SHP77 (cell line): ENCODE measurements at places on chromosomes 1 and 21.

DNA sequence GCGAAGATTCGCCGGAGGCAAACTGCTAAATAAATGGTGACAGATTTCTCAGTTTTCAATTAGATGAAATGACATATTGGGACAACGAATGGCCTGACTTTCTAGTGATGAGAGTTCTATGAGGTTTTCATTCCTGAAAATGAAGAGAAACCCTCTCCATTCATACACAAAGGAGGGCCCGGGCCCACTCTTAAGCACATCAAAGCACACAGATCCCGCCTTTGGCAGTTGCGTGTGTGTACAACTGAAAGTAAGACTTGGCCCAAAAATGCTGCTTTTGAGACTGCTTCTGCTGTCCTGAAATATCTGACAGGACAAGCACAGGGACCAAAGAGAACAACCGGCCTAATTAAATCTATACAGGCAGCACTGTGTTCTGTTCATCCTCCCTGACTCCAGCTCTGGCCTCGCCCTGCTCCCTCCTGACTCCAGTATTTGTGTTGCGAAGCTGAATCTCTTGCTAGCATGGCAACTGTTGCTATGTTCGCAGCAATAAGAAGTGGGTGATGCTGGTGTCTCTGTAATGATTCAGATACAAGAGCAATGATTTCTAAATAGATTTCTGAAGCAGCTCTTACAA lies 7.4 kb downstream of the LRRC53 start:
- peak; percentile 68 for DNase-seq

DNA sequence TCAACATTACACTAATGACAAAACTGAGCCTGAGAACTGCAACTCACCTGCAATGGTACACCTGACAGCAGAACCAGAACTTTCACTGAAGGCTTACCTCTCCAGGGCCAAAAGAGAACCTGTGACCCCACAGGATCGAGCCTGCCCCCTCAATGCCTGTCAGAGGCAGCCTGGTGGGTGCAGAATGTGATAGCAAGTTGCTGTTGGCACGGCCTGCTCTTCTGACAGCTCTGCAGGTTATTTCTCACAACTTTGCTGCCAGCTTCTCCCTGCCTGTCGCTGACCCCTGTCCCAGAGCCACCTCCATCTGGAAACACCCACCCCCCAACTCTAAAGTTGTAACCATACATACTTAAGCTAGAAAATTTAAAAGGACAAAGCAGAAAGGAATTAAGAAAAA lies 35.2 kb downstream of the HIVEP3 start:
- no peak for DNase-seq

GRCh38 chr1:202029171-202029665 lies 18.8 kb downstream of the ELF3 start:
- peak; percentile 32 for DNase-seq

DNA sequence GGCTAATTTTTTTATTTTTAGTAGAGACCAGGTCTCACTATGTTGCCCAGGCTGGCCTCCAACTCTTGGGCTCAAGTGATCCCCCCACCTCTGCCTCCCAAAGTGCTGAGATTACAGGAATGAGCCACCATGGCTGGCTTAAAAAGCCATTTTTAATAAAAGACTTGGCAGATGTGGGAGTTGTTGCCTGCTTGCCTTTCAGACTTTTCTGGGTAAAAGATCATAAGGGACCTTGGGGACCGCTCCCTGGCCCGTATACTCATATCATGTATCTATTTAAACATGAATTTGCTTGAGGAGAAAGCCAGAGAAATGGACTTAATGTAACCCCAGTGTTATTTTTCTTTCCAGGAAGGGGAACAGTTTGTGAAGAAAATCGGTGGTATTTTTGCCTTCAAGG lies 23.4 kb upstream of the PODN start:
- DNase-seq, result no peak

- no peak for DNase-seq
Measured at GRCh38 chr1:82845866-82846265, 1045.1 kb downstream of the ADGRL2 start.

GRCh38 chr1:26016953-26017545 lies 4.5 kb upstream of the EXTL1 start:
- DNase-seq, result no peak

GRCh38 chr1:32464191-32464715 lies 619 bp upstream of the ZBTB8B start:
- no peak for DNase-seq

- no peak for DNase-seq
Measured at GRCh38 chr1:21610027-21610426, 59.1 kb downstream of the RAP1GAP start.

DNA sequence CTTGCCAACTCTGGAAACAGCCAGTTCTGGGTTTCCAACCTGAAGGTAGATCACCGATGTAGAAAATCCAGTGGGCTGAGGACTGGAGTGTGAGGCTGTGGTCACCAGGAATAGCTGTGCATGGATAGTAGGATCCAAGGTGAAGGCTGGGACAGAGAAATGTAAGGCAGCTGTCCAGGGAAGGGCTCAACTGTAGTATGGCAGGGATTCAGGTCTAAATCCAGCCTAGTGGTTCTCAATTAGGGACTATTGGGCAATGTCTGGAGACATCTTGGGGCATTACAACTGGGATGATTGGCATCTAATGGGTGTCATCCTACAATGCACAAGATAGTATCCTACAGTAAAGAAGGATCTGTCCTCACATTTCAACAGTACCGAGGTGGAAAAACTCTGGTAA lies 67.7 kb upstream of the RUNX1 start:
- no peak for DNase-seq

DNA sequence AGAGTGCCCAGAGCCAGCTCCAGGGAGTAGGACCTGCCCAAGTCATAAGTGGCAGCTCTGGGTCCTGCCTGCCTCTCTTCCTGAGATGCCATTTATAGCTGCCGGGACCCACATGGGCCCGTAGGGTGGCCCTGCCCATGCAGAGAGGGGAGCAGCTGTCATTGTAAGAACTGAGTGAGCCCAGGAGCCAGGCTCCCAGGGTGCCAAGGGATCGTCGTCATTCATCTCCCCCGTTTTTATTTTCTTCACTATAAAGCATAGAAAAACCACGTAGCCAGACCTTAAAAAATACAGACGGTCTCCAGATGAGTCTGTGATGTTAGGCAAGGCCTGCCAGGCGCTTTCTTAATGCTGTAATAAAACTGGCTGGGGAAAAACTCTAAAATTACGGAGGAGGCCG lies 90.7 kb downstream of the IGSF21 start:
- no peak for DNase-seq

GRCh38 chr1:186923486-186923885 lies 94.7 kb downstream of the PLA2G4A start:
- no peak for DNase-seq

DNA sequence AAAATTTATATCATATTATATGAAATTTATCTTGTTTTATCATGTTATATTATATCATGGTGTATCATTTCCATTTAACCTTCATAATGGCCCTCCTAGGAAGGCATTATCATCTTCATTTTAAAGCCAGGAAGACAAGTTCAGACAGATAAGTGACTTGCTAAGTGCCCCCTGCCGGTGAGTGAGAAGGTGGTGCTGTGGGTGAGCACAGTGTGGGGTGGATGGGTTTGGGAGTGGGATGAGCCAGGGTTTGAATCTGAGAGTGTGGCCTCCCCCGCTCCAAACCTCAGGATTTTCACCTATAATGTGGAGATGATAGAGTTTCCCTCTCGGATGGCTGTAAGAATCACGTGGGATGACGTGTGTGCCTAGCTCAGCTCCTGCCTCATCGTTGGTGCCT lies 108.7 kb upstream of the IGSF21 start:
- DNase-seq, result no peak

DNA sequence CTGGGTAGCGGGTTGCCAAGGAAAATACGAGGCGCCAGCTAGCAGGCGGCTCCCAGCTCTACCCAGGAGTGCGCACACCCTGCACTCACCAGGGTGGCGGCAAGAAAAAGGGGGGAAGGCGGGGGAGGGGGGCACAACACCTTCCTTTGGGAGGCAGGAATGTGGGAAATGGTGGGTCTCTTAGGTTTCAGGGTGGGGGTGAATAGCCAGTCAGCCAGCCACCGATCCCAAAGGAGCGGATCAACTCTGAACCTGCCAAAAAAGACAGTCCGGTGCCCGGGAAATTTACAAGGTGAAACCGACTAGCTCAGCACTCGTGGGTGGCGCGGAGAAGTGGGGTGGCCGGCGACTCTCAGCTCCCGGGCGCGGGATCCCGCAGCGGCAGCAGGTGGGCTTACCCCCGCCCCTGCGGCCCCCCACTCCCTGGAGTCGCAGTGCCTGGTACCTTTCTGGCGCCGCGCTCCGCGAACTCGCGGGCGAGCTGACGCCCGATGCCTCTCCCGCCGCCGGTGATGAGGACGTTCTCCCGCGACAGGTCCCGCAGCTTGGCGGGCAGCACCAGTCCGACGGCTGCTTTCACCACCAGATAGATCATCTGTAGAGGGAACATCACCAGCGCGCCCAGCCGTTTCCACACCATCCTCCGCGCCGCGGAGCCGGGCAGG lies 1.2 kb downstream of the DHRS3 start:
- no peak for DNase-seq

DNA sequence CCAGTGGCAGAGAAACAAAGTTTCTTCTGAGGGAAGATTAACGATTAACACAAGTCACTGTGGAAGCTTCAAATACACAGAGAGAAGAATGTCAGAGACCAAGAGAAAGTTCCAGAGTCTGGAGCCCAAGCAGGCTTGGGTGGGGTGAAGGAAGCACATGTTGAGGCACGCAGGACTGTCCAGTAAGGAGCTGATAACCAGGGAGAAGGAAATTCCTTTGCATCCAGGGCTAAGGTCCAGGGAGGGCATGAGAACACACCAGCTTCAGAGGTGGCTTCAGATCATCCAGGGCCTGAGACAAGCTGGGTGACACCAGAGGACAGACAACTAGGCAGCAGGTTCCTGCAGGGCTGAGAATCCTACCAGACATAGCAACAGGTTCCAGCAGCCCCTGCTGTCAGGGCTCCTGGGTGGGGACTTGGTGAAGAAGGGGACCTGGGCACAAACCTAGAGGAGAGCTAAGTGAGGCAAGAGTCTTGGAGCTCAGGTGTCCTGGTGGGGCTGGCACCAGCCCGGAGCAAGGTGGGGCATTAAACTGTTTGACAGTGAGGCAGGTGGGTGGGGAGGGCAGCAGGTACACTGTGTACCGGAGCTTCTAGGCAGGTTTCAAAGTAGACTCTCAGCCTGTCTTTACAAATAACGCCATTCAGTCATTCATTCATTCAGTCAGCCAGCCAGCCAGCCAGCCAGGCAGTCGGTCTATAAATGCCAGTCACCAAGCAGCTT lies 2.6 kb upstream of the SPRR1A start:
- no peak for DNase-seq

DNA sequence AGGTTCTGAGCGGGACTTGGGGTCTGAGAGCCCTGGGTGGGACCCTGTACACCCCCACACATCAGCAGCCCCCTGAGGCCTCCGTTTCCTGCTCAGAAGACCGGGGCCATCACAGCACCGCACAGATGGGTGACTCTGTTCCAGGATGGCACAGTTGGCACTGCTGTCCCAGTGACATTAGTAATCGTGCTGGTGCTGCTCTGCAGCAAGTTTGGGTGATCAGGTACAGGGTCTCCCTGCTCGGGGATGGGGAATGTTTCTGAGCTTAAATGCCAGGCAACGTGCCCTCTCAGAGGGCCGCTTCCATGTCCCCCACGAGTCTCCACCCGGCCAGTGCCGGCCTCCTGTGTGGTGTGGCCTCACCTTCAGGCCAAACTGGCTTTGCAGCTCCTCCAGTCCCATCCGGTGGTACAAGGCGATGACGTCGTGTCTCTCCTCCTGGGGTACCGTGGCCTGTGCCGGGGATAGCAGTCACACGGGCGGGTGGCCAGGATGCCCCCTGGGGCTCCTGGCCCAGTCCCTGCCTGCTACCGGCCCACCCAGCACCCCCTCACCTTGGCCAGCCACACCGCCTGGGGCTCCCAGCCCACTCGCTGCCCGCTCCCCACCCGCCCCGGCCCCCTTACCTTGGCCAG lies 17.1 kb downstream of the PRXL2B start:
- DNase-seq, result no peak

GRCh38 chr21:36207577-36208320 lies 51.1 kb downstream of the DOP1B start:
- DNase-seq, result no peak

GRCh38 chr1:182215764-182216163 lies 154.3 kb upstream of the ZNF648 start:
- DNase-seq, result no peak

GRCh38 chr1:39214998-39215873 lies 10.7 kb downstream of the MACF1 start:
- no peak for DNase-seq

DNA sequence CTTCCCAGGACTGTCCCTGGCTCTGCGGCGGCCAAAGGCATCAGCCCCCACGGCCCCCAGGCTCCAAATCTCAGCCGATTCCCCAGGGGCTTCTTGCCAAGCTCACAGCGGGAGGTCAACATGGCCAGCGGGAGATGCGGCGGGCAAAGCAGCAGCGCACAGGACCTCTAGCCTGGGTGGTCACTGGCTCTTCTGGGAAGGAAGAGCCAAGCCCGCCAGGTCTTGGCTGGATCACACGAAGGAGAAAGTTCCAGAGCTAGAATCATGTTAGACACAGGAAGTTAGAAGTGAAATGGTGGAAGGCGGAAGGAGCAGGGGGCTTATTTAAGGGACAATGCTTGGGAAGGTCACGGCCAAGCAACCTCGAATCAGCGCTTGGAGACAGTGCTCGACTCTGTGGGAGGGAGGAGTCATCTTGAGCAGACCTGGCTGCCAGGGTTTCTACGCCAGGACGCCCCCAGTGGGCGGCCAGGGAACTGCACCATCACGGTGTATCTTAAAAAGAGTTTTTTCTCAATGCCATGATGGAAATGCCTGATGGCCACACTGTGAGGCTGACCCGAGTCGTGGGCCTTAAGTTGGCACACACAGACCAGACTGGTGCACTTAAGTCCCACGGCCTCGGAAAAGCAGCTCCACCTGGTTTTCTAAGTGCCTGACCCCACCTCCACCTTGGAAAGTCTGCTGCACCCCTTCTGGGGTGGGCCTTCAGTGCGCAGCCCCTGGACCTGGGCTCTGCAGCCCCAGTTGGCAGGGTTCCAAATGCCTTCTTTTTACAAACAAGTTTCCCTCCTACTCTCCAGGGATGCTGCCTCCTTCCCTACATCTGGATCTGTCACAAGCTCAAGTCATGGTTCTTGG lies 29.3 kb downstream of the SLC66A1 start:
- DNase-seq, result peak; percentile 40

GRCh38 chr1:109567877-109568672 lies 19.7 kb downstream of the GNAI3 start:
- DNase-seq, result no peak

DNA sequence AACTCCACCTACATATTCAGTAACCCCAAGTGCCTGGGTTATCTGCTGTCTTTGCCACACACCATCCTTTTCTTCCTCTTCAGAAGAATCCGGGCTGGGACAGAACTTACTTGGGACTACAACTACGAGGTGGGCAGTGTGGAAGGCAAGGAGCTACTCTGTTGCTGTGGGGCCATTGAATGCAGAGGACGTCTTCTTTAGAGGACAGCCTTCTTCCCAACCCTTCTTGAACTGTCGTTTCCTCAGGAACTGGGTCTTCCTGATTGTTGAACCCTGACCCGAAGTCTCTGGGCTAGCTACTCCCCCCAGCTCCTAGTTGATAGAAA lies 10.5 kb downstream of the CERS2 start:
- no peak for DNase-seq

DNA sequence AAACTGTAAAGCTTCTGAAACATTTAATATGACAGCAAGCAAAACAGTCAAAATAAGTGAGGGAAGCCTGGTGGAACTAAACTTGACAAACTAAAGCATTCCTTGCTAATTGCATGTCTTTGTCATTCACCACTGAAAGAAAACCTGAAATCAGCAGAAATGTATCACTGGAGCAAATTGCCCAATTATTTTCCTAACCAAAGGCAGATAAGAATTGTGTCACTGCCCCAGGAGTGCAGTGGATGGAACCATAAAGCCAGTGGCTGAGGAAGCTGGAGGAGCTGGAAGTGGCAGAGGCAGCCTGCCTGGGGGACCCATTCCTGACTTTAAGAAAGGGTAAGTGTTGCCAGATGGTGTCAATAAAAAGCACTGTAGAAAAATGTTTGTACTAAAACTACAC lies 2.7 kb upstream of the SLC30A10 start:
- DNase-seq, result no peak
